ENCODE measurements at places on chromosomes 6 and 20. TPM values are rescaled to one million over a fixed set of nuclear protein-coding genes. Genes with fewer than 3 reads are reported as not detected.

Gene GCLC
- total RNA-seq, result 33.3 TPM

DNA sequence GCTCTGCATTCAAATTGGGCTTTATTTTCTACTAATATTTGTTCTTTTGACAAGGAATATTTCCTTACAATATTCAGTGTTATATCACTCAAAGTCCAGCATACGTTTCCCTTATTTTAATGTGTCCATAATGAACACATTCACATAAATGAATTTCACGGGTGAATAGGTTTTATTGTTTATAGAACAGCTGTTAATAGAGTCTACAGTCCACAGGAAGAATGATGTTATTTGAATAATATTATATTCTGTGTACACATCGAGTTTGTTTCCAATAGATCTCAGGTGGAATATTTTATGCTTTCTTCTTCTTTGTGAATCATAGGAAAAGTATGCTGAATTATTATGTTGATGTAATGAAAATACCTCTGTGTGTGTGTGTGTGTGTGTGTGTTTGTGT, 582.4 kb downstream of the CDH26 start:
- H3K4me1 ChIP-seq, result no peaks in the 10 kb centered on the region
- H3K27me3 ChIP-seq, result no peaks in the 10 kb centered on the region
- no peak overlapping the region for H3K27ac ChIP-seq

DNA sequence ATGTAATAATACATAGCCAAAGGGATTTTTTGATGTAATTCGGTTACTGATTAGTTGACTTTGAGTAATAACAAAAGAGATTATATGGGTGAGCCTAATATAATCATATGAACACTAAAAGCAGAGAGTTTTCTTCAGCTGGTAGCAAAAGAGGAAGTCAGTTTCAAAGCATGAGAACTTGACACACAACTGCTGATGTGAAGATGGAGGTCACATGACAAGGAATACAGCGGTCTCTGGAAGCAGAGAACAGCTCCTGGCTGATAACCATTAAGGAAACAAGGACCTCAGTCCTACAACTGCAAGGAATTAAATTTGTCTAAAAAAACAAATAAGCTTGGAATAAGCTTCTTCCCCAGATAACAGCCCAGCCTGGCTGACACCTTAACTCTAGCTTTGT, 154.5 kb upstream of the PRND start:
- H3K27me3 ChIP-seq, result no peaks in the 10 kb centered on the region
- DNase-seq, result no peak
- H3K4me1 ChIP-seq, result no peaks in the 10 kb centered on the region
- H3K36me3 ChIP-seq, result no peaks in the 10 kb centered on the region
- H3K27ac ChIP-seq, result no peak overlapping the region
- H3K4me3 ChIP-seq, result no peak overlapping the region

- H3K4me3 ChIP-seq, result no peak overlapping the region
- H3K4me1 ChIP-seq, result no peaks in the 10 kb centered on the region
- H3K27me3 ChIP-seq, result no peaks in the 10 kb centered on the region
- H3K27ac ChIP-seq, result no peak overlapping the region
Measured at GRCh38 chr6:43986177-43986825, 141.0 kb downstream of the MRPL14 start.

Gene COL9A1
- total RNA-seq, result not detected

Gene PLCB4
- not detected for total RNA-seq

Gene TP53TG5
- not detected for total RNA-seq

DNA sequence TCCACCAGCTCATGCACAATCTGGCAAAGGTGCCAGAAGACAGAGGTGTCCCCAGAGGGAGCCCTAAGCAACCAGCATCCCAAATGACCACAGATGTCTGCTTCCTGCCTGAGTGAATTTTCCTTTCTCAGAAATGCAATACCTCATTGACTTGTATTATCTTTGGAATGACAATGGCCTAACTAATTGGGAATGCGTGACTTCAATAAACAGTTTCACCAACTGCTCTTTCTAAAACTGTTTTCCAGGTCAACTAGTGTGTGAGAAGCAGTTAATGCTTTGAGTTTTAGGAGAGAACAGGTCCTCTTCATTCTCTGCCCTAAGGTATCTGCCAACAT, 108.9 kb upstream of the SNX9 start:
- no peak overlapping the region for H3K27ac ChIP-seq
- DNase-seq, result no peak
- no peaks in the 10 kb centered on the region for H3K36me3 ChIP-seq
- H3K4me3 ChIP-seq, result no peak overlapping the region
